ENCODE measurements at places on chromosomes 2 and 18.

DNA sequence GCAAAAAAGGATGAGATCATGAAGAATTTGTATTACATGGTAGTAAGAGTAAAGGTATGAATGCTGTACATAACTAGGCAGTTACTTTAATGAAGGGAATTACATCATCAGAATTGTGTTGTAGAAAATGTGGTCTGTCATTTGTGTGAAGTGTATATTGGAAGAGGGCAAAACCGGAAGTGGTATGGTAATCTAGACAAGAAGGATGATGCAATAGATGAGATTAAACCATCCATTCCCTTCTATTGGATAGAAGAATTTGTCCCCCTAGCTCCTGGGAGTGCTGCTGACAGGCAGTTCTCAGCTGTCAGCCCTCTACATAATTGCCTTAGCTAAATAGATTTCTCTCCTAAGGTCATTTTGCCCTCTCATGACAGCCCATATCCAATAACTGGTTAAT, 55.9 kb upstream of the BARD1 start:
- no peak for DNase-seq

GRCh38 chr2:60552851-60553494, 481 bp downstream of the BCL11A start:
- no peak for DNase-seq

GRCh38 chr2:196610796-196611195, 28.7 kb upstream of the CCDC150 start:
- DNase-seq = no peak

GRCh38 chr2:174344716-174345461, 10.1 kb downstream of the SP9 start:
- DNase-seq = no peak

DNA sequence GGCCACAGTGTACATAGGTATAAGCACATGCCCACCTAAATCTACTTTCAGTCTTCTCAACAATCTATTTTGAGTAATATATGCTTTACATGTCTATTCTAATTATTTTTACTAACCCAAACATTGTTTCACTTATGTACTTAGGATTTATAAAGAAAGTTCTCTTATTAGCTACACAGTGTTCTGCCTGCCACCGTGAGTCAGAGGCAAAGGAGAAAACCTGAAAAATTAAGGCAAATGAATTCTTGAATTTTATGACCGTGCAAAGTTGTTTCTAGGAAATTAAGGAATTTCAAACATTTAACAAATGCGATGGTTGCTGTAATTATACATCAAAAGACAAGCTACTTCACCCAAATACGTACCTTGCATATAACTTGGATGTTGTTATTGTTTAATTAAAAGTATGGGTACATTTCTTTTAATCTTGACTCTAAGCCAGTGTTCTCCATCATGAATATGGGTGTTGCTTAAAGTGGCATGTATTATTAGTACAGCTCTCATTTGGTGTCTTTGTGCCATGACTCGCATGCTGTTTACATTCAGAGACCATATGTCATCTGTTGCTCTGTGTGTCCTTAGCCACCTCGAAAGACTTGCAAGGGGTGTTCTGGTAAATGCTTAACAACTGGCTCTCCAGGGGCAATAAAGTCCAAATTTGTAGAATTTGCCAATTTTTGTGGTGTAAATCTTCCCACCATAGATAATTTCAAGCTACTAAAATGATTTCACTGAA, 154.3 kb upstream of the FN1 start:
- DNase-seq = no peak

- no peak for DNase-seq
These were observed 241.2 kb downstream of the SEPTIN10 start for GRCh38 chr2:109372614-109373013.

GRCh38 chr2:205712508-205712907, 30.2 kb downstream of the NRP2 start:
- DNase-seq = no peak

GRCh38 chr2:54723996-54724559, 616 bp downstream of the EML6 start:
- DNase-seq = no peak

DNA sequence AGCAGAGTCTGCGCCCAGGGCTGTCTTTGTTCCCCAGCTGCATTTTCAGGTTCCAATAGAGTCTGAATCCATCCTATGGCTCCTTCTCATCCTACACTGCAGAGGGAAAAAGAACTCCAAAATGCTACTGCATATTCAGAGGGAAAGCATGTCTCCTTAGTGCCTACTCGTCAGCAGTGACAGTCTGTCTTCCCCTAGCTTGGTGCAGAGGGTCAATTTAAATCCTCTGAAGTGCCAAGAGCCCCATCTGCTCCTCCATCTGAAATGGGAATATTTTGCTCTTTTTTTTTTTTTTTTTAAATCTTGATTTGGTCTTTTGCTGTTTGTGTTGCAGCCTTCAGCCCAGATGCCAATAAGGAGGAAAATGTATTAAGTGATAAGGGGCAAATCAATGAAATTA, 199.3 kb downstream of the RNF144A start:
- no peak for DNase-seq
